Uterus (tissue), 4 donors: ENCODE measurements at places on chromosomes 3 and 15.

- H3K27ac ChIP-seq, result no peak overlapping the region
- H3K4me3 ChIP-seq, result no peak overlapping the region
- no peaks in the 10 kb centered on the region for H3K36me3 ChIP-seq
- no peaks in the 10 kb centered on the region for H3K27me3 ChIP-seq
- DNase-seq, result peak; percentile 81
Measured at GRCh38 chr15:73964736-73965093, 27.4 kb downstream of the STOML1 start.

GRCh38 chr15:57418635-57419034, 42.3 kb downstream of the CGNL1 start:
- H3K36me3 ChIP-seq, result no peaks in the 10 kb centered on the region
- DNase-seq, result no peak
- no peak overlapping the region for H3K4me3 ChIP-seq

GRCh38 chr3:58324391-58325390, 8.0 kb upstream of the PXK start:
- H3K36me3 ChIP-seq, result no peaks in the 10 kb centered on the region
- no peak overlapping the region for H3K4me3 ChIP-seq
- no peaks in the 10 kb centered on the region for H3K4me1 ChIP-seq
- DNase-seq, result no peak
- H3K27me3 ChIP-seq, result no peaks in the 10 kb centered on the region
- H3K27ac ChIP-seq, result peak overlapping the region; percentile 29

- DNase-seq, result no peak
- H3K36me3 ChIP-seq, result no peaks in the 10 kb centered on the region
- no peak overlapping the region for H3K4me3 ChIP-seq
Measured at GRCh38 chr3:141127344-141128125, 76.4 kb downstream of the SPSB4 start.

GRCh38 chr15:67365994-67366393, 111.4 kb downstream of the IQCH start:
- H3K27me3 ChIP-seq, result no peaks in the 10 kb centered on the region
- no peaks in the 10 kb centered on the region for H3K36me3 ChIP-seq
- no peak overlapping the region for H3K4me3 ChIP-seq

- peaks cover 7% of the 10 kb centered on the region for H3K4me1 ChIP-seq
- no peaks in the 10 kb centered on the region for H3K36me3 ChIP-seq
- peak overlapping the region; percentile 88 for H3K27ac ChIP-seq
- no peak overlapping the region for H3K4me3 ChIP-seq
Measured at GRCh38 chr15:85725019-85725418, 69.7 kb downstream of the KLHL25 start.

DNA sequence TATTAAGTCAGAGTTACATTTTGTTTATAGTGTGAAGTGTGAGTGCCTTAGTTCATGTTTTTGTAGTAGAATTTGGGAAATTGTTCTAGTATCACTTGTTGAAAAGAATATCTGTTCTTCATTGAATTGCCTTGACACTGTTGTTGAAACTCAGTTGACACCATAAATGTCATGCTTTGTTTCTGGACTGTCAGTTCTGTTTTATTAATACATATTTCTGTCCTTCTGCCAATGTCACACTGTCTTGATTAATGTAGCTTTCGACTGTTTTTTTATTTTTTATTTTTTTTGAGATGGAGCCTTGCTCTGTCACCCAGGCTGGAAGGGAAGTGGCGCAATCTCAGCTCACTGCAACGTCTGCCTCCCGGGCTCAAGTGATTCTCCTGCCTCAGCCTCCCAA, 59.1 kb downstream of the CHD2 start:
- DNase-seq, result no peak
- H3K4me1 ChIP-seq, result no peaks in the 10 kb centered on the region
- no peak overlapping the region for H3K27ac ChIP-seq
- no peak overlapping the region for H3K4me3 ChIP-seq
- no peaks in the 10 kb centered on the region for H3K36me3 ChIP-seq

DNA sequence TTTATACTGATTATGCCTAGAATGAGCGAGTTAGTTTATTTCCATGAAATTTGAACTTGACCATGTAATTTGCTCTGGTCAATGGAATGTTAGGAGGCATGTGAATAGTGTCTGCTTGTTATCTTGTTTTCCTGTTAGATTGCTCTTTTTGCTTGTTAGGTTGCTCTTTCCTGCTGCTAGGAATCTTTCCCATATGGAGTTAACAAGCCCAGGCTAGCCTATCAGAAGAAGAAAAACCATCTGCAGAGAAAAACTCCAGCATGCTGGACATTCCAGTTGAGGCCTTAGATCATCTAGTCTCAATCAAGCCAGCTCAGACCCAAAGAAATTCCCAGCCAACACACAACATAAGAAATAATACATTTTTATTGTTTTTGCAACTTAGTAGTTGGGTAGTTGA, 470.2 kb upstream of the AGTR1 start:
- no peak overlapping the region for H3K4me3 ChIP-seq
- no peaks in the 10 kb centered on the region for H3K27me3 ChIP-seq
- no peaks in the 10 kb centered on the region for H3K4me1 ChIP-seq
- no peaks in the 10 kb centered on the region for H3K36me3 ChIP-seq

GRCh38 chr3:122350814-122351418, 25.9 kb downstream of the CSTA start:
- H3K4me1 ChIP-seq, result no peaks in the 10 kb centered on the region
- H3K27ac ChIP-seq, result no peak overlapping the region
- no peaks in the 10 kb centered on the region for H3K27me3 ChIP-seq
- no peaks in the 10 kb centered on the region for H3K36me3 ChIP-seq
- no peak overlapping the region for H3K4me3 ChIP-seq
- DNase-seq, result no peak

DNA sequence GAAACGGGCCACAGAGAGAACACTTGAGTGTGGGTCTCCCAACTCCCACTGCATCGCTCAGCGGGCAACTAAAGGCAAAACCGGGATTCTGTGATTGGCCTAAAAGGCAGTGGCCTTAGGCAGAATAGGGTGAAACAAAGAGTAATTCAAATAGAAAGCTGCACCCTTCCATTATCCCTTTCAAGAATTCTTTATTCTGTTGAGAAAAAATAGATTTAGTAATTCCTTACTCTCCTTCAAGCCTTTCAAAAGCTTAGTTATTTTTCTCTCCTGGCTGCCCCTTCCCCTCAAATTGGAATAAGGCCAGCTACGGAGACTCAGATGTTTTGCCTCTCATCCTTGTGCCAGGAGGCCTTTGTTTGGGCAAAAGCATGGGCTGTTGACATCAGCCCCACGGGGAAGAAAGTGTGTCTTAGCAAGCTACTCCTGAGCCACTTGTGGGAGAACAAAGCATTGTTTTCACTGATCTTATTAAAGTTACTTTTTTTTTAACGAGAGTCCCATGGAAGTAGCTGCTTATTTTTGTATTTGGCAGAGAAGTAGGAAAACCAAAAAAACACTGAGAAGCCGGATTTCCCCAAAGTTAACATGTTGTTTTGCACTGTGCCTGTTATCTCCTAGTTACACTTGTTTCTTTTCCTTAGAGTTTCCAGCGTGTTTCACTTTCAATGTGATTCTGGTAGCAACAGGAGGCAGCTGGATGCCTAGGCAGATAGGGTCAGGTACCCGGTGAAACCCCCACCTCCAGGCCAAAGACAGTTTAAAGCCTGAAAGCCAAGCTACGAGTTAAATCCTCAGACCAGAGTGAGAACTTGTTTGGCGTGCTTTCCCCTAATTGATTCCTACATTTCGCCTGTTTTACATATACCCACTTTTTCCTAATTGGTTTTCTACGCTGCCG, 2.2 kb downstream of the ST6GAL1 start:
- H3K27ac ChIP-seq, result peak overlapping the region; percentile 91
- H3K4me3 ChIP-seq, result peak overlapping the region; percentile 54
- H3K36me3 ChIP-seq, result no peaks in the 10 kb centered on the region
- peak; percentile 44 for DNase-seq

- H3K36me3 ChIP-seq, result no peaks in the 10 kb centered on the region
- H3K4me1 ChIP-seq, result no peaks in the 10 kb centered on the region
- H3K4me3 ChIP-seq, result no peak overlapping the region
- H3K27me3 ChIP-seq, result no peaks in the 10 kb centered on the region
Measured at GRCh38 chr15:33581032-33581431, 270.3 kb downstream of the RYR3 start.

DNA sequence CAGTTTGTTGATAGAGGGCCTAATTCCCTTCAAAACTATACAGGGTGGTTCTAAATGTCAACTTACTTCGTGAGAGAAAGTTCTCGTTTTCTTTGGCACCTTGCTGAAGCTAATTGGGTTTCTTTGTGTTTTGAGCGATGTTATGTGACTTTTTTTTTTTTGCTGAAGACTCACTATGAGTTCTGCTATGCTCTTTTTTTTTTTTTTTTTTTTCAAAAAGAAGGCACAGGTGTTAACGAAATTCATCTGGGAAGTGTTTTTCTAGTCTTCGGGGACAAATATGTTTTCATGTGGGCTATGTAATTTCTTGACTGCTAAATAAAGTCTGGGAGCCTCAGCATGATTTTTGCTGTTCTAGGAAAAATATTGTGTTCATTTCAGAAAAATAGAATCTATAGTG, 81.5 kb downstream of the PEX5L start:
- H3K36me3 ChIP-seq, result no peaks in the 10 kb centered on the region
- H3K27ac ChIP-seq, result no peak overlapping the region
- no peaks in the 10 kb centered on the region for H3K27me3 ChIP-seq
- DNase-seq, result no peak
- H3K4me3 ChIP-seq, result no peak overlapping the region
- no peaks in the 10 kb centered on the region for H3K4me1 ChIP-seq

DNA sequence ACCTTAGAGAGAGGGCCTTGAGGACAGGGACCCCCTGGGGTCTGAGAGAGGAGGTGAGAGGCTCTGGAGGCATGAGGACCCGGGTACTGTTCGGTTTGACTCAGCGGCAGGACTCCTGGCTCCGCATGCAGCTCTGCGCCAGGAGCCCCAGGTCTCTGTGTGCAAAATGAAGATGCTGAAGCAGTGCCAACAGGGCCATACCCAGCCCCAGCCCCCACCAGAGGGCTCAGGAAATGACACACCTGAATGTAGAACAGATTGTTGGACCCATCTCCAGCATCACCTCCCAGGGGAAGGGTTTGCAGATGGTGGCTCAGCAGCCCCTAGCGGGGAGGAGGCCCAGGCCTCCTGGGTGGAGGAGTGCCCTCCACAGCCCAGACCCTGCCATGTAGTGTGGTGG, 30.2 kb downstream of the EPHB3 start:
- no peak overlapping the region for H3K4me3 ChIP-seq
- H3K4me1 ChIP-seq, result peaks cover 10% of the 10 kb centered on the region
- peak overlapping the region; percentile 81 for H3K27ac ChIP-seq
- H3K36me3 ChIP-seq, result no peaks in the 10 kb centered on the region

GRCh38 chr3:156964577-156964976, 138.4 kb downstream of the LEKR1 start:
- no peak overlapping the region for H3K4me3 ChIP-seq
- H3K27me3 ChIP-seq, result no peaks in the 10 kb centered on the region
- no peaks in the 10 kb centered on the region for H3K36me3 ChIP-seq
- no peaks in the 10 kb centered on the region for H3K4me1 ChIP-seq
- DNase-seq, result no peak

DNA sequence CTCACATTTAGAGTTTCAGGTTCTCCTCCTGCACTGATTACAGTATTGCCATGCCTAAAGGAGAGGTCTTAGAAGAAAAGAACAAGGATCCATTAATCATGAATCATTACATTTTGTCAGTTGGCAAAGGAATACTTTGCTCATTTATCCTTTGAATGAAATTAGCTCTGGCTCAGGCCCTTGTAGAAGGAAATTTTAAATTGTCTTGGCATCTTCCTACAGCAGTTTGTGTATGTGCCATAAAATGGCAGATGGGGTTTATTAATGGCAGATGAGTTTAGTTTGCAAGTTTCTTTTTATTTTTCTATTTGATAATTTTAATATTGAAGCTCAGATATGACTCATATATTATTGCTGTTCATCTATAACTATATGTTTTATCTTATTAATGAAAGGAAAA, 181.2 kb upstream of the EPHA3 start:
- no peak overlapping the region for H3K27ac ChIP-seq
- no peak for DNase-seq
- H3K27me3 ChIP-seq, result no peaks in the 10 kb centered on the region
- H3K36me3 ChIP-seq, result no peaks in the 10 kb centered on the region
- H3K4me1 ChIP-seq, result no peaks in the 10 kb centered on the region

GRCh38 chr3:102916532-102916931, 481.7 kb downstream of the ZPLD1 start:
- H3K27ac ChIP-seq, result no peak overlapping the region
- DNase-seq, result no peak
- H3K36me3 ChIP-seq, result no peaks in the 10 kb centered on the region
- no peaks in the 10 kb centered on the region for H3K27me3 ChIP-seq
- no peak overlapping the region for H3K4me3 ChIP-seq

DNA sequence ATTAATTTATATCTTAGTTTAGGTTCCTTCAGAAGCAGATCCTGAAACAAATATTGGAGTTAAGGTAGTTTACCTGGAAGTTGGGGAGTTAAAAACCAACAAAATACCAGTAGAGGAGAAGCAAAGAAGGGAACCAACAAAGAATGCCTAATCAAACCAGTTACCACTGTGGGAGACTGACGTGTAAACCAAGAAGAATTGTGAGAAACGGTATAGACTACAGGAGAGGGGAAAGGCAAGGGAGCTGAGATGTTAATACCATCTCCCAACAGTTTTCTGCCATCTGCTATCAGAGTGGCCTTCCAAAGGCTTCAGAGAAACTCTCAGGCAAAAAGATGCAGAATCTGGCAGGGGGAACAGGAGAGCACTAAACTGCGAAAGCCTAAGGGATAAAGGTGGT, 53.5 kb downstream of the BFSP2 start:
- H3K27me3 ChIP-seq, result no peaks in the 10 kb centered on the region
- DNase-seq, result no peak
- H3K36me3 ChIP-seq, result no peaks in the 10 kb centered on the region
- H3K27ac ChIP-seq, result no peak overlapping the region
- H3K4me3 ChIP-seq, result no peak overlapping the region
- no peaks in the 10 kb centered on the region for H3K4me1 ChIP-seq

DNA sequence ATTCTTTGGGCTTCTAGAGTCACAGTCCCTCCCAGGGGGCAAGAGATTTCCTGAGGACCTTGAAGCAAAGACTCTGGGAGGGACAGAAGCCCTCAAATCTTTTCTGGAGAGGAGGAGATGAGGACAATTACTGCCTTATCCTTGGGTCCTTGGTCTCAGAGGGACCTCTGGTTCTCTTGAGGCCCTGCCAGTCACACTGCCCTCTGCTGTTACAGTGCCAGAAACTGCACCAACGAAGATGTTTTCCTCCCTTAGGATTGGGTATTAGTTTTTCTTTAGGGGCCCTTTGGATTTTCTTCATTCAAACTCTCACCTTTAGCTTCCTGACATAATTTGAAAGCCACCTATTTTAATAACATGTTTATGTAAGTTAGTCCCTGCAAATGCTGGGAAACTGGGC, 58.2 kb upstream of the SCN5A start:
- no peak for DNase-seq
- no peak overlapping the region for H3K4me3 ChIP-seq
- no peak overlapping the region for H3K27ac ChIP-seq
- H3K4me1 ChIP-seq, result no peaks in the 10 kb centered on the region
- H3K36me3 ChIP-seq, result no peaks in the 10 kb centered on the region
- H3K27me3 ChIP-seq, result no peaks in the 10 kb centered on the region

- no peaks in the 10 kb centered on the region for H3K36me3 ChIP-seq
- no peaks in the 10 kb centered on the region for H3K4me1 ChIP-seq
- no peak for DNase-seq
- H3K27ac ChIP-seq, result peak overlapping the region; percentile 7
- no peaks in the 10 kb centered on the region for H3K27me3 ChIP-seq
Measured at GRCh38 chr15:62866366-62866765, 176.2 kb upstream of the TPM1 start.

GRCh38 chr3:162658003-162658402, 1161.4 kb downstream of the OTOL1 start:
- H3K4me3 ChIP-seq, result no peak overlapping the region
- H3K4me1 ChIP-seq, result no peaks in the 10 kb centered on the region
- no peaks in the 10 kb centered on the region for H3K36me3 ChIP-seq
- H3K27ac ChIP-seq, result no peak overlapping the region
- no peaks in the 10 kb centered on the region for H3K27me3 ChIP-seq
- no peak for DNase-seq

GRCh38 chr3:174662653-174663052, 196.5 kb upstream of the NAALADL2 start:
- H3K36me3 ChIP-seq, result no peaks in the 10 kb centered on the region
- H3K27ac ChIP-seq, result no peak overlapping the region
- DNase-seq, result no peak
- H3K4me1 ChIP-seq, result no peaks in the 10 kb centered on the region
